Panc1 (cell line): ENCODE measurements at places on chromosomes 11 and 22.

GRCh38 chr11:118641397-118642019, 34.1 kb downstream of the PHLDB1 start:
- DNase-seq, result no peak

DNA sequence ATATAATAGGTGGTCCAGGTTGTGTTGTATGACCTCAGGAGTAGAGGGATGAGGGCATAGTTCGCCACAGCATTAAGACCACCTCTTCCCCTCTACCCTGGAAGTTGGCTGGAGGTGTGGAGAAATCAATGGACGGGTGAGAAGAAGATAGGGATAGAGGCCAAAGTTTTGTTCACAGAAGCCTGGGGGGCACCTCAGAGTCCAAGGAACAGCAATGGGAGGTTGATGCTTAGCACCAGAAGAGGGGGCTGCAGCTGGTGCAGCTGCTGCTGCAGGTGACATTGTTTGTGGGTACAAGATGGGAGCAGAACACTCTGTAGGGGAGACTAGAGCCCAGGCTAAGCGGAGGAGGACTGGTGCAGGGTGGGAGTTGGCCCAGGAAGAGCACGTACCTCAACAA, 31.2 kb upstream of the SPON1 start:
- DNase-seq, result no peak

DNA sequence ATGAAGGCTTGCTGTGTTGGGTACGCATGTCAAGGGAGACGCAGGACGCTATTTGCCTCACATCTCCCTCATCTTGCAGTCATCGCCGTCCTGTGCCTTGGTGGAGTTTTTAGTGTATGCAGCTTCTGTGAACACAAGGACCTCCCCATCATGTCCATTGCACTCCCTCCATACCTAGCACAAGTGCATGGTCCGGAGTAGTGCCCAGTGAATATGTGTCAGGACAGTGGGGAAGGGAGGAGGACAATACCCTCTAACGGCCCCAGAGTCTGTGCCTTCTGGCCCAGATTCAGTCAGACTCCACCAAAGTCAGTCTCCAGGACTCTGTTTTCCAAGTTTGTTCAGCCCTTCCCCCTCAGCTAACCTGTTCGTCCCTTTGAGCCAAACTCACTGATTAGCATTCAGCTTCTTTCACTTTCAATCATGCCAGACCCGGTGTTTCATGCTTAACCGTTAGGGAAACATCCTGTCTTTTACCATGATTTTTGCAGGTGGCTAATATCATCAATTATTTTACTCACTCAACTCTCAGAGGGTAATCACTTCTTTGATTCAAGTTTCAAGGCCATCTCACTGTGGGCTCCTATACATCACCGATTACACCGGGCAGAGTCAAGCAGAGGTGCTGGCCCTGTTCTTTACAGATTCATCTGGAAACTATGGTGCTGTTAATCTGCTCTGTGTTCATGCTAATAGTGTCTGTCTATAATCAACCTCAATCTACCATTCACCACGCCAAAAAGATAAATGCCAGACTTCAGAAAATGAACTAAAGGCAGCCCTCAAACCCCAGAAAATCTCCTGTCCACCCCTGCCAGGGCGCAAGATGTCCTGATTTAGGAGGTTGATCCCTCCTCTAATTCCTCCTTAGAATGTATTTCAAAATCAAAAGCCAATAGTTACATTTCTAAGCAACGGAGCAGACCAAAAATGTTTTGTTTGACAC, 156.5 kb downstream of the RRAS2 start:
- no peak for DNase-seq

DNA sequence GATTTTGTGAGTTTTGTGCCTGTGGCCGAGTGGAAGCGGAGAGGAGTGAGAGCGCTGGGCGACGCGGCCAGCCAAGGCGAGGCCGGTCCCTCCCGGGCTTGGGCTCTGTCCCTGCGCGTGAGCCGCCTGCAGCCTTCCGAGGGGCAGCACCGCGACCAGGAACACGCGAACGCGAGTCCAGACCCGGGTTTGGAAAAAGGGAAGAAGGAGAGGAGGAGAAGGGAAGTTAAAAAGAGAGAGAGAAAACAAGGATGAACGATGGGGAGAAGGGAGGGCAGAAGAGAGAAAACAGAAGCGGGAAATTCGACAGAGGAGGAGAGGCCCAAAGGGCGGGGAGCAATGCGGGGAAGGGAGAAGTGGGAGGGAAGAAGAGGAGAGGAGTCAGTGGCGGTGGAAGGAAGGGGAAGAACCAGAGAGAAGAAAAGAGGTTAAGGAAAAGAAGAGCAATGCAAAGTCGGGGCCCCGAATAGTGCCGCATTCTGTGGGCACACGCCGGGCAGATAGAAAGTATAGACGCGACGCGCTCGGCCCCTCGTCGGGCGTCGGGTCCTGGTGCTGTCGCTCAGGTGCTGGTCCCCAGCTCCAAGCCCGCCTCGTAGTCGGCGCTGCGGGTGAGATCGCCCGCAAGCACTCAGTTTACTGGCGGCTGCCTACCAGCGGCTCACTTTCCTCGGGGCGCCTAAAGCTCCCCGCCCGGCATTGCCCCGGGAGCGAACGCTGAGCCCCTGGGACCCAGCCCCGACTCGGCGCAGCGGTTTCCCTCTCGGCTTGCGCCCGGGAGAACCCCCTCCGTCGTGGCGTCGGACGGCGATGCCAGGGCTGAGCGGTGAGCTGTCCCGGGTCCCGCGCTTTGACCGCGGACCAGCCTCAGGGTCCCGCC, 2.8 kb upstream of the BARX2 start:
- DNase-seq, result no peak
